ENCODE measurements at places on chromosomes 4 and X.

GRCh38 chrX:18640686-18641085, 31.2 kb downstream of the RS1 start:
- DNase-seq: no peak

DNA sequence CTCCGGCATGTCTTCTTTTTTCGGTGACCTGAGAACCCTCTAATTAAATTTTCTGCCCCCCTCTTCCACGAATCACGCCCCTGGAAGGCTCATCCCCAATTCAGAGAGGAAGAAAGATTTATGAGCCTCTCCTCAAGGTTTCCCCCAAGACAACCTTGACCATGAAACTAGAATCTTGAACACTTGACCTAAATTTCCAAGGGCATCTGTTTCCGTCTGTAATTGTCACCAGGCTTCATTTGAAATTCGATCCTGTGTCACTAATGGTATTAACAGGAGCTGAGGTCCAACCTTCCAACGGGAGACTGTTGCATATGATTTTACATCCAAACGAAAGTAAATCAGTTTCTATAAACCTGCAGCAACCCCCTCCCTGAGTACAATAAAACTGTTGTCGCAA, 139.9 kb upstream of the ZIC3 start:
- DNase-seq: no peak

GRCh38 chrX:115494161-115494560, 66.8 kb upstream of the PLS3 start:
- DNase-seq: peak; percentile 3

DNA sequence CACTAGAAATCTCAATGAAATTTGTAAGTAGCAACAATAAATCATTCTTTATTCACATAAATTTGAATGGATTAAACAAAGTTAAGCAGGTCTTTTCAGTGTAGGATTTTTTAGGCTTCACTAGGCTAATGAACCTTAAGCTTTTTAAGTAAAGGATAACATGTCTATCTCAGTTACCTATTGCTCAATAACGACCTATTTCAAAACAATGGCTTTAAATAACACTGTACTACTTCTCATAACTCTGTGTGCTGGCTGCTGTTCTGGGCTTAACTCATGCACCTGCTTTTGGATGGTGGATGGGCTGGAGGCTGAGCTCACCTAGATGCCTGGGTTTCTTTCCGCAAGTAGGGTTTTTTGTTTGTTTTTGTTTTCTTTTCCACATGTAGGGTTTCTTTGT, 495.0 kb upstream of the SLIT2 start:
- DNase-seq: no peak

- peak; percentile 47 for DNase-seq
Measured at GRCh38 chrX:48957477-48957826, at the start of gene OTUD5. Gene OTUD5 (minus strand): TSS chrX:48957607. CDS start chrX:48957570, 37 bp downstream.

DNA sequence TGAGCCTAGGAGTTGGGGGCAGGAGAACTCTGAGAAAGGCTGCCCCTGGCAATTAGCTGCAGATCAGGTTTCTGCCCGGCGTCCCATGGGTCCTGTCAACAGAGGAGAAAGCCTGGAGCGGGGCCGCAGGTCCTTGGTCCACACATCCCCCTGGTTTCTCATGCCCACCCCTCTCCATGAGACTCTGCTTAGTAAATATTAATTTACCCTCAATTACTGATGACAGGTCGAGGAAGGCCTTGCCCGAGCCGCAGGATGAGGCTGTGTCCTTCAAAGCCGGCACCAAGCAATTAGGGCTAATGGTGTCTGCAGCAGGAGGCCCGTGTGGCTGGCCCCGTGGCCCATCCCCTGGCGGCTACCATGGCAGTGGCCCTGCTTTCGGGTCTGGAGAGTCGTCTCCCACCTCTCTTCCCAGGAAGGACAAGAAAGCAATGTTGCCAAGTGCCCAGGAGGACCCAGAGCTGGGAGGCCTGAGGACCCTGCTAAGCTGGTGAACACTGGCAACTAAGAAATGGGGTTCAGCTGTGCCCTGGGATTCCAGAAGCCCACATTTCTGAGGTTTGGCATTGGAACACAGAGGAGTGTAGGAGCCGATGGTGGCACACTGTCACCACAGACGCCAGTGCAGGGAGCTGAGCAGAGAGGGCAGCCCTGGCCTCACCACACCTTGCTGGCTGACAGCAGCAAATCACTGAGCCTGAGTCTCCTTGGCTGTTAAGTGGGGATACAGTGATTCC, 114.6 kb downstream of the CPZ start:
- DNase-seq: no peak

- DNase-seq: no peak
Measured at GRCh38 chrX:4935846-4936245, 1222.4 kb upstream of the PRKX start.

DNA sequence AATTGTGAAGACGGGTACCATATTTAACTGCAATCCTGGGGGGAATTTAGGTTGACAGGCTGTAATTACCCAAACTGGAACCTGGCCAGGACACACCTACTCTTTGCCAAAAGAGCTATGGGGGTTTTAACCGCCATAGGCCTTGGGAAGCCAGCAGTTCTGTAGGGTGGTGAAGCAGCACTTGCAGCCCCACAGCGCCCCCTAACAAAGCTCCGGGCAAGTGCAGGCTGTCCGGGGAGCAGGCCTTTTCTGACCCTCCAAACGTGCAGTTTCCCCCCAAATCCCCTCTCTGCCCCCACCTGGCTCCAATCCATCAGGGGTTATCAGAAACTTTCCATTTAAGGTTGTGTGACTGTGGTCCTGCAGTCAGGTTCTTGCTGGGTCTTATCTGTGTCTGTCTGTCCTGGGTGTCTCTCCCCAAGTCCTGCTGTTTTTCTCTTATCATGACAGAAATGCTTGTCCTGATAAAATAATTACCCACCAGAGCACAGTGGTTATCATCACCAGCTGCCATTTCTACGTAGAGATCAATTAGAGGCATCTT, 350.9 kb downstream of the MID1IP1 start:
- peak; percentile 23 for DNase-seq

DNA sequence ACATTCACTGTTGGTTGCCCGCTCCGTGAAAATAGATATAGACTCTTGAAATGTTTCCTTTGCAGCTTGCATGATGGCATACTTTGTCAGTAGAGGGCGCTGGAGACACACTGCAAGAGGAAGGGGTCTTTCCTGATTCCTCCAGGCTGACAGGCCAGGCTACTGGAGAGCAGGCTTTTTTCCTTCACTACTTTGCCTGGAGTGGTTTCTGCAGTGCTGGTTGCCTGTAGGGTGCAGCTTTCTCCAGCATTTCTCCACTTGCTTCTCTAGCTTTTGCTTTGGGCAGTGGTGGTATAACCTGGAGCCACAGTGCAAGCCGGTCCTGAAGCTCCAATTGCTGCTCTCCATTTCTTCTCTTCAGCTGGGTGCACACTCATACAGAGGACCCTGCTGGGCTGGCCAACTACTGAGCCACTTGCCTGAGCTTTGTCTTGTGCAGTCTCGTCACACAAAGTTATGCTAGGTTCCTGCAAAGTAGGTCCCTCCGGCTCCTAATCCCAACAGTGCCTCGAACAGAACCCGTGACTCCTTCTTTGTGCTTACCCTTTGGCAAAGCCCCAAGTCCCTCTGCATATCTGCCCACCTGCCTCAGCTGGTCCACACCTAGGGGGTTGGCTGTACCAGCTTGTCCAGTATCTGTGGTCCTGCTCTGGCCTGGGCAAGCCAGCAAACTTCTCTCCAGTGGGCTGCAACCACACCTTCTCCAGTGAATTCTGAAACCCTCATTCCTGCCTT, 46.3 kb downstream of the RASSF6 start:
- DNase-seq: peak; percentile 22

DNA sequence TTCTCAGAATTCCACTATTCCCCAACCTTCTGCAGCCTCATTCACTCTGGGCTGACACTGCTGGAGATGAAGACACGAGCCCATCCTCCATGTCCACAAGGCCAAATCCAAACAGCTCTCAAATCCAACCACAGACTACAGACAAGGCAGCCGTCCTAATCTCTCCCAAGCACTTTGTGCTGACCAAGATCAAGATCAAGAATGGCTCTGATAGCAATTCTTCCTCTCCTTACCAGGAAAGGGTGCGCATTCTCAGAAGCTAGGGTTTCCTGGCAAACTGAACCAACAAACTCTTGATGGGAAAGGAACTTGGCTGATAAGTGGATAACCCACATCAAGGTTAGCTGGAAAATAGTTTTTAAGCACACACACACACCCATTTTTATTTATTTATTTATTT, 26.5 kb downstream of the RELL1 start:
- DNase-seq: no peak

DNA sequence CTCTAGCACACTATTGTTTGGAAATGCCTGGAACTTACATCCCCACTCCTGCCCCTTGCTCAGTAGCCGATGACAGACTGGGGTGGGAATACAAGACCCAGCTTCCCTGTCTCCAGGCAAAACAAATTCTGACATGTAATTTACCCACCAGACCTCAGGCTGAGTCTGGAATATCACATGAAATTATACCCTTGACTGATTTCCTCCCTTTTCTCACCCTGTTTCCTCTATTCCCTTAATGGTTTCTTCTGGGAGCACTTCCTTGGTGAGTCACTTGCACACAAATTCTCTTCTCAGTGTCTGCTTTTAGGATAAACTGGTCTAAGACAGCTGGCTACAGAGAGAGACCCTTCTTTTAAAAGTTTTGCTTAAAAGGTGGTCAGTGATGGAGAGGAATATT, 65.8 kb upstream of the DIPK2B start:
- no peak for DNase-seq

- DNase-seq: peak; percentile 8
Measured at GRCh38 chr4:68267433-68267944, 22.0 kb upstream of the TMPRSS11B start.

DNA sequence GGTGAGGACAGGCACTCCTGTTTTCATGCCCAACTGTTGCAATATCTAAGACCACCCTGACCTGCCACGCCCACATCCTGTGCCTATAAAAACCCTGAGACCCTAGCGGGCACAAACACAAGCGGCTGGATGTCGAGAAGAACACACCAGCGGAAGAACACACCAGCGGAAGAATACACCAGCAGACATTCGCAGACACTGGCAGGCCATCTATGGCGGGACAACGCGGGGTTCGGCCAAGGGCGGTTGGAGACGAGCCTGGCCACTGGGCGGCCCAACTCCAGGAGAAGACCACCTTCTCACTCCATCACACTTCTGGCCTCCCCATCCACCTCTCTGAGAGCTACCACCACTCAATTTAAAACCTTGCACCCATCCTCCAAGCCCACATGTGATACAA, 361.4 kb downstream of the FAT4 start:
- DNase-seq: no peak

- no peak for DNase-seq
Measured at GRCh38 chrX:87808576-87809243, 291.1 kb downstream of the KLHL4 start.

GRCh38 chr4:136784326-136784725, 748.0 kb downstream of the PCDH18 start:
- DNase-seq: no peak

GRCh38 chr4:135917011-135917410, 1615.3 kb downstream of the PCDH18 start:
- DNase-seq: no peak

DNA sequence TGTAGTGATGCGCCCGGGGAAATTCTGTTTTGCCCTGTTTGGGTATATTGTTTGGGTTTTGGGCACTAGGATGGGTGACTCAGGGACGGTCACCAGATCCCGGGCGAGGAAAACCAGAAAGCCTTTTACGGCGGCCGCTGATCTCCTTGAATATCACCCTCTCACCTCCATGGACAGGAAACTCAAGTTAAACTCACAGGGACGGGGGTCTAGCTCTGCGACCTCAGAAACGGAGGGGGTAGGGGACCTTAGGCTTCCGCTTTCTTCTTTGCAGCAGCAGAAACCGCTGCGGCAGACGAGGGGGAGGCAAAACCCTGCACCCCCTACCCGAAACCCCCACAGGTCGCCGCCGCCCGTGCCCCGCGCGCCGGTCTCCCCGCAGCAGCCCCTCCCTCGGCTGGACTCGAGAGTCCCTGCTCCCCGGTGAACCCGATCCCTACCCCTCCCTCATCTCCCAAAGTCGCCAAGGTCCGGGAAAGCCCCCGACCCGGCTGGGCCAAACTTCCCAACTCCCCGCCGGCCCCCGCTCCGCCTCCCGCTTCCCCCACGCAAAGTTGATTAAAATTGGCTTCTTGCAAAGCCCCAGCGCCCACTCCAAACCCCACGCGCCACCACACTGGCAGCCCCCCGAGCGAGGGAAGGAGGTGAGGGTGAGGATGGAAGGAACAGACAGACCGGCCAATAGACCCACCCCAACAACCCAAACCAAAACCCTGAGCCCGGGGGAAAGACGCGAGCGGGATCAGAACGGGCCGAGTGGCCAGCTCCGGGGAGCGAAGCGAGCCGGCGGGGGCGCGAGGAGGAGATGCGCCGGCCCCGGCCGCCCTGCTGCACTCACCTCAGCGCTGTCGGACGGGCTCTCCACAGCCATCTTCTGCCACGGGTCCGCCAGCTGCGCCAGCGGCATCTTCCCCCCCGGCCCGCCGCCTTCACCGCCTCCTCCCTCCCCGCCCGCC, 705 bp downstream of the RPS6KA3 start:
- DNase-seq: peak; percentile 19

GRCh38 chr4:113288696-113289095, 239.2 kb downstream of the ANK2 start:
- DNase-seq: no peak

DNA sequence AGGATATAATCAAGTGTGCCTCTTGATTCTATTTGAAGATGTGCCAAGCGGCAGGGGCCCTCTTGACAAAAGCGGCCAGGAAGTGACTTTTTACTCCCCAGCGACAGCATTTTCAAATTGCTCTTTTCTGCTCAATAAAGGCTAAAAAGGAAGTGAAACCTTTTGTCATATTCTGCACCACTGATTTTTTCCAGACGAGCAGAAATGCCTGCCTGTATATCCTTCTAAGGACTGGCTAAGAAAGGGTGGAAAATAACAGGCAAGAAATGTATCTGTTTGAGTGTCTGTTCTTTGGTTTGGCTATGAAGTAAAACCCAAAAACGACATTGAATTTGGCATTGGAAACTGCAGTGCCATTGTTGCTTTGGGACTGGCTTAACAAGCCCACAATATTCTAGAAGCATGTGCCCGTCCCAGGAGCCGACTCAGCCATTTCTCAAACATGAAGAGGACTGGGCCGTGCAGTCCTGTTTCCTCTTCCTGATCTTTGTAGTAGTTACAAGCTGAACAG, 25.4 kb downstream of the TMSB4X start:
- no peak for DNase-seq

- peak; percentile 72 for DNase-seq
Measured at GRCh38 chr4:15149839-15150592, 147.7 kb downstream of the CPEB2 start.

DNA sequence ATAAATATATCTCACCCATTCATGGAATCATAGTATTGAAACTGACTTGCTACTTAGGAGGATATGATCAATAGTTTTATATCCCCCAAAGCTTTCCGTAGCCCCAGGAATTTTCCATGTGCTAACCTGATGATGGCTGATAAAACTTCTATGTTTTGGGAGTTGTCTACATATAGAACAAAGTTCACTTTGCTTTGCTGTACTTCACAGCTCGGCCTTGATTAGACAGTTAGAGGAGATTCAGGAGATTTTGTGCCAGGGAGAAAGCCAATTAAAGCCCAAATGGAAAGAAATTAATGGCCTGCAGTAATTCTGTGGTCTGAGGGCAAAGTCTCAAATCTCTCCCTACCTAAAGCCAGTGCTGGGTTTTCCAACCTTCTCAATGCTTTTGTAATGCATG, 114.9 kb upstream of the SLC34A2 start:
- no peak for DNase-seq

- DNase-seq: no peak
Measured at GRCh38 chr4:176844448-176844847, 51.7 kb upstream of the VEGFC start.

Measured in hepatic stellate cell (primary cell).